ENCODE measurements at places on chromosomes 3 and 15.
A peak's percentile ranks its signal among the peaks of the same experiment; 100 is the strongest.

DNA sequence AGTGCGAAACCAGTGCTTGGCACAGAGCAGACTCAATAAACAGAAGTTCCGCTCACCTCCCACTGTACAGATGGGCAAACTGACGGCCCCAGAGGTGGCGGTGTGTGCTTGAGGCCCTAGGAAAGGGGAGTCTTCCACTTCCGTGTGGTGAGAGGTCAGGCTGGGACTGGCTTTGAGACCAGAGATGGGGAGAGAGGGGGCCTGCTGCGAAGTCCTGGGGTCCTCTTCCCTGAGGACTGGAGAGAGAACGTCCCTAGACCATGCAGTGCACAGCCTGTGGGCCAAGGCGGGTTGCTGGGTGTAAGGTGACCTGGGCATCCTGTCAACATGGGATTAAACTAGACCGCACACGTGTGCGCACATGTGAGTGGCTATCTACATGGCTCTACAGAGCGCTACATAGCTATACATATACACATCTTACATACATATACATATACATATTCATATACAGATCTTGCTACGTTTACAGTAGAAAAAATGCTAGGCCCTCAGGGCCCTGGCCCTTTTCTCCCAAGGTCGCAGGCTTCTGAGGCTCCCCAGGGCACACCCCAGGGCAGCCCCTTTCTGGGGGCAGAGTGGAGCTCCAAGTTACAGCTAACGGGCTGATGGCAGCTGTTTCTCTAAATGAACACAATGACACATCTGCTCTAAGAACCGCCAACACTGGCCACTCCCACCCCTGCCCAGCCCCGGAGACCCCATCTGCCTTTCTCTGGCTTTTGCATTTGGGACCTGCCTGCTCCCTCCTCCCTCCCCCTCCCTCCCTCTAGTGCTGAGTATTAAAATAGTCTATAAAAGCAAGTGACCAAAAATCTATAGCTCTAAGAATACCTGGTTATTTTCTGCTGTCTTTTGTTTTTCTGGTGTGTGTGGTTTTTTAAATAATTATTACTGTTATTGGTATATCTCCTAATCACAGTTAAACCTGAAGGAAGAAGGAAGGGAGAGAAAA lies 47.0 kb downstream of the HCN4 start:
- DNase-seq: no peak

DNA sequence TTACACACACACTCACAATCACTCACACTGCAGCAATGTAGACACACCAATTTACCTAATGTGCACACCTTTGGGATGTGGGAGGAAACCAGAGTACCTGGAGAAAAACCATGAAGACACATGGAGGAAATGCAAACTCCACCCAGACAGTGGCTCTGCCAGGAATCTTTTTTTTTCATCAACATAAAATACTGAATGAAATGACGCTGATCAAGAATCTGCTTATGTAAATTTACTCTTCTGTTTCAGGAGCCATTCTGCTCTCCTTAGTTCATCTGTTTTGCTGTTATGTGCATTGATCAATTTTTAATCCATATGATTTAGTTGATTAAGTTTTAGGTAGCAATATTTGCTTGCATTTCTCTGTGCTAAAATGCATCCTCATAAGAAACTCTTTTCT lies 414.2 kb upstream of the CCDC54 start:
- no peak for DNase-seq

- DNase-seq: no peak
Observed at GRCh38 chr3:38454884-38455638, 1.4 kb downstream of the ACVR2B start.

DNA sequence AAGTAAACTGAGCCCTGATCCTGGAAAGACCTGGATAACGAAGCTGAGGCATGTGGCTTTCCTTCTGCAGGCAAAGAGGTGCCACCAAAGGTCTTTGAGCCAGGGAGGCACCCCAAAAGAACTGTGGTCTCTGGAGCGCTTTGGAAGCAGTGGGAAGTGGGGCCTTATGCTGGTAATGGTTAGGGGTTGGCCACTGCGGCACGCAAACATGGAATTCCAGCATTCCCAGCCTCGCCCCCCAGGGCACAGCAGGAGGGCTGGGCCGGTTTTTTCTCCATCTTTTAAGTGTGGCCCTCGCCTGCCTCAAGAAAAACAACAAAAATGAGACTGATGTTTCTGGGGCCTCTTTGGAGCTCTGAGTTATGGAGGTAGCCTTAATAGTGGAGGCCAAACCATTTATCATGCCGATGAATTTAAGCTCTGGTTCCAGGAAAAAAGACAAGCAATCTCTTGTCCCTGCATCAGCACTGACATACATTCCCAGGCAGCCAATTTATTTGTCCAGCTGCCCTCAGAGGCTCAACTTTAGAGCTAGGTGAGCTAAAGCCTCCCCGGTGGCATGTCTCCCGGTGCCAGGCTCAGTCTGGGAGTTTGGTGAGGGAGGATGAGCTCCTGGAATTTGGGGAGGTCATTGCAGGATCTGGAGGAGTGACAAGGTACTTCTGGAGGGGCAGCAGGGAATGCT lies 109.0 kb downstream of the TLE3 start:
- DNase-seq: no peak

DNA sequence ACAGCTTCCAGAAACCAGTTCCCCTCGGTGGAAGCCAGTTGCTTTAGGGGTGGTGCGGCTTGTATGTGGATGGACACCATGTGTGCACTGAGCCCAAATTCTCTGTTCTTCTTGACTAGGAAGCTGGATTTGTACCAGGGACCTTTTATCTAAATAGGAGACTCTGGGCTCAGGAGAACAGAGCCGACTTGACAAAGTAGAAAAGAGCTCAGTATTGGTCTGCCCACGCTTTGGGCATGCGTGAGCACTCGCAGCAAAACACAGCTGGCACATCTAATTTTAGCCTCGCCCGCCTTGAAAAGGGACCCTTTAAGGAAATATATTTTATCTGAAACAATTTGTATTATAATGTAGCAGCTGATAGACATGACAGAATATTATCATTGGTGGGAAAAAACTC lies 1.1 kb upstream of the RBMS3 start:
- no peak for DNase-seq

DNA sequence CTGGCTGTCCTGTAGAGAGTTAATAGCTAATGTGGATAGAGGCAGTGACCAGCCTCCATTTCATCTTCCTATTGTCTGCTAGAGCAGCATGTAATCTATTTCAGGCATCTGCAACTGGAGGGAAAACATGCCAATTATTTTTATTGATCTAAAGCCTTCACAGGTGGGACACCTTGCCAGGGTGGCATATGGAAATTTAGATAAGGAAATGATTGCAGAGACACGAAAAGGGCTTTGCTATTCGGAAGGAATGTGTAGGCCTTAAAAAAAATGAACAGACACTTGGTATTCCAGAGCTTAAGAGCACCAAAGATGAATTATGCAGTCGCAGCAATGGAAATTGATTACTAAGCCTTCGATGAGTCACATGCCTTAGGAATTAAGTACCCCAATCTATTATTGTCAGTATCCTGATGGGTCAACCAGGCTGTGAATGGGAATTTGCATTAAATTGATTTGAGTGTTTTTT lies 454.7 kb downstream of the SQOR start:
- no peak for DNase-seq

DNA sequence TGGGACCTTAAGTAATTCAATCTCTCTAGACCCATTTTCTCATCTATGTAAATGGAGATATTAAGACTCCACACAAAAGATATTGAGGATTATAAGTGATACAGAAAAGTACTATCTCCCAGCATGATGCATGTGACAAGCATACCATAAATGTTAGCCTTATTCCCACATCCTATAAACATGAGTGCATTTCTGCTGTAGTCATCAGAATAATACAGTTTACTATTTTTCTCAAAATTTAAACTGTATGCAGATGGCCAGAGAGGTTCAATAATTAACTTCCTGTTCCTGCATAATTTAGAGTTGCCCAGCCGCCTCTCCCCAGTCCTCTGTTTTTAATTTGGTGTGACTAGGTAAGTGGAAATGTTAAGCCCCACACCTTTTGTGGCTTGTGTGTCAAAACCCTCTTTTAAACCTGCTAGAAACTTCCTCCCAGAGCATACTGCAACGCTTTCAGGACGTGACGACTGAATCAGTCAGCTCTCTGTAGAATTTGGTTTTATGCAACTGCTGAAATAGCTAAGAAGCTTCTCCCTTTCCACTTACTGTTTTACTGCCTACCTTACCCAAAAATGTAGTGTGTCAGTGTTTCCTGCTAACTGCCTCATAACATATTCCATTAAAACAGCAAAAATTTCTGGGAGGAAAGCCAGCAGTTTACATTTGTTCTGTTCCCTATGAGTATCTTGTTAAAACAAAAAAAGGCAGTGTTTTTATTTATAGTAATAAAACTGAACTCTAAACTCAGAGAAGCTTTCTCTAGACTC lies 1037.9 kb downstream of the EPHA3 start:
- peak; percentile 52 for DNase-seq

- DNase-seq: no peak
Observed at GRCh38 chr3:164364111-164364510, 714.2 kb downstream of the SI start.

DNA sequence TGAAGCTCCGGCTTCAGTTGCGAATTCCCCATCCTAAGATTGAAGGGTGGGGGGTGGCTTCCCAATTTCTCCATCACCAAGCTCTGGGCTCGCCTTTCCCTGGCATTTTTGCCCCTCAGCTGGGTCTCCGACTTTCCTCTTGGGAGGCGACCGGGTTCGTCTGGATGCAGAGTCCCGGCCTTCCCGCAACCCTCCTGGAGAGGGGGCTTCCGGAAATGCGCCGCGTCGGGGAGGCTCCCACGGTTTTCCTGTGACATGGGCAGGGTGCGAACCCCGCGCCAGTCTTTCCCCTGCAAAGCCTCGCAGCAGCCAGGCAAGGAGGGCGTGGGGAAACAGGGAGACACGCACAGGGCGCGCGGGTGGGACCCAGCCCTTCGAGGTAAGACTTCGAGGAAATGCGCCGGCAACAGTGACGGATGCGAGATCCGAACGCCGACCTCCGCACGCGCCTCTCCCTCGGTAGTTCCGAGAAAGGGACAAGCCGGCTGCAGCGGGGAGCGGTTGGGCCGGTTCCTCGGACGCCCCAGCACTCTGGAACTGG lies 466 bp upstream of the HCN4 start:
- DNase-seq: no peak

Measured in muscle of arm (tissue), 14 donors.